Posterior vena cava (tissue), 2 donors: ENCODE measurements at places on chromosomes 5 and 9. TPM values are rescaled to one million over a fixed set of nuclear protein-coding genes. Genes with fewer than 3 reads are reported as not detected.

- no peak for DNase-seq
Measured at GRCh38 chr5:90483206-90483605, 8.5 kb downstream of the POLR3G start.

IFNA14 gene
- not detected for total RNA-seq

NR4A3 gene
- 49.8 TPM for total RNA-seq

GOLGA2 gene
- total RNA-seq, result 130 TPM
